Cardiac muscle cell (in vitro differentiated cells and primary cell): ENCODE measurements at places on chromosomes 13 and 19. TPM values are rescaled to one million over a fixed set of nuclear protein-coding genes. Genes with fewer than 3 reads are reported as not detected.

Gene IL4I1
- 0.63 TPM in 1 of 2 replicates, not detected in the other for total RNA-seq

Gene PDCD5
- total RNA-seq: 236 and 250 TPM in 2 replicates

Gene ZNF470
- total RNA-seq: 5.7 and 8.0 TPM in 2 replicates

DNA sequence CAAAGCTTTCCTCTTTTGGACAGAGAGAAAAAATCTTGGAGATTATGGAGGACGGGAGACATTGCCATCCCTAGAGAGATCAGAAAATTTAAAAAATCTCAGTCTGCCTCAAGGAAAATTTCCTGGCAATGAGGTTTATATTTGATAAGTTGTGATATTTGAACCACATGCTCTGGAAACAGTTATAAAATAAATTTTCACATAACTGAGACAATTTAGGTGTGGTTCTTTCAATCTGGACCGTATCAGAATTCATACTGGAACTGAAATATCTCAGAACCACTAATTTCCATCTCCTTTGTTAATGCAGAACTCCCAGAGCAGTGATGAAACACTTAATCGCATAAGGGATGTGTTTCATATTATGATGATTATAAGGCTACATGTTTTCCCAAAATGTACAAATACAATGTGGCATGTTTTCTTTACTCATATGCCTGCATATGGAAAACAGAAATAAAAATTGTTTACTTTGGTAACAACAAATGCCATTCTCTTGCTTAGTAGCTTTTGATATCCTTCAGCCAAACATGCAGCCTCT, 13.7 kb downstream of the UBE2L5 start:
- no peak for DNase-seq

DNA sequence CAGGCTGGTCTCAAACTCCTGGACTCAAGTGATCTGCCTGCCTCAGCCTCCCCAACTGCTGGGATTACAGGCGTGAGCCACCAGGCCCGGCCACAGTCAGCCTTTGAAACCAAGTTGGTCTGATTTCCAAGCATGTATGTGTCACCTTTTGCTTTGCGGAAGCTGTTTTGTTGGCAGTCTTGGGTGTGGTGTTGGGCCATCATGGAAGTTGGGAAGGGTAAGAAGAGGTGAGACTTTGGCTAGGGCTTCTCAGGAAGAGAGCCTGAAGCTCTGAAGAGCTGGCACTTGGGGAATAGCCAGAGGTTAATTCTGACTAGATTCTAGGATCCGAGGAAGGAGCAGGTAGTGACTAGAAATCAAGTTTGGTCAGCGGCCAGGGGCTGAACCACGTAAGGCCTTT, 2.8 kb downstream of the RSPH6A start:
- DNase-seq: no peak

- DNase-seq: no peak
Observed at GRCh38 chr13:98279473-98280175, 102.6 kb upstream of the RNF113B start.

GRCh38 chr13:107216046-107216755, 648.3 kb upstream of the ARGLU1 start:
- no peak for DNase-seq

GRCh38 chr13:43085545-43085944, 62.2 kb downstream of the DNAJC15 start:
- peak; percentile 65 for DNase-seq

- peak; percentile 7 for DNase-seq
Observed at GRCh38 chr19:29084266-29084665, 128.7 kb downstream of the UQCRFS1 start.

- no peak for DNase-seq
Observed at GRCh38 chr19:20325151-20325550, 158.1 kb downstream of the ZNF486 start.

DNA sequence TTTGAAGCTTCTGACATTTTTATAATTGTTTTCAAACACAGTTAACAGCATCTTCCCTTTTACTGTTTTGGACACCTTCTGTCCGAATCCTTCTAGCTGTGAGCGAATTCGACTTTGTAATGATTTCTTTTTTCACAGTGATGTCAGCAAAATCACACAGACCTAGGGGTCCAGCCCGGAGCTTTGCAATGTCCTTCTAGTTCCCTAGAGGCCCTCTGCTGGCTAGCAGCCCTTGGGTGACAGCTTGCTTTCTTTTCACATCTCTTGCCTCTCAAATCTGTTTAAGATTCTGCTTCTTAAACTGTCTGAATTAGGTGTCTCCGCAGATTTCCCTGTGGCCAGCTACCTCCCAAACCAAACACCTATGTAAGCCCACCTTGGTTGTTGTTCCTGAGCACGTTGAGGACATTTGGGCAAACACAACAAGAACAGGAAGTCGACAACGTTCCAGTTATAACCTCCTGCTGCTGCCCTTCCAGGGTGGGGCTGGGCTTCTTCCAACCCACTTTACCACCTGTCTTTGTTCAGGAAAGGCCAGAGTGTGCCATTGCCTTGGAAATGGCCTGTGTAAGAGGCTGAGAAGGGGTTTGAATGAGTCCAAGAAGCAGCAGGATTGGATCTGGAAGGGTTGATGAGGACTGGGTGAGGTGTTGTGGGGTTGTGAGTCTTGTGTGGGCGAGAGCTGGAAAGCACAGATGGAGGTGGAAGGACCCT, 123.1 kb downstream of the ATP8A2 start:
- DNase-seq: no peak

DNA sequence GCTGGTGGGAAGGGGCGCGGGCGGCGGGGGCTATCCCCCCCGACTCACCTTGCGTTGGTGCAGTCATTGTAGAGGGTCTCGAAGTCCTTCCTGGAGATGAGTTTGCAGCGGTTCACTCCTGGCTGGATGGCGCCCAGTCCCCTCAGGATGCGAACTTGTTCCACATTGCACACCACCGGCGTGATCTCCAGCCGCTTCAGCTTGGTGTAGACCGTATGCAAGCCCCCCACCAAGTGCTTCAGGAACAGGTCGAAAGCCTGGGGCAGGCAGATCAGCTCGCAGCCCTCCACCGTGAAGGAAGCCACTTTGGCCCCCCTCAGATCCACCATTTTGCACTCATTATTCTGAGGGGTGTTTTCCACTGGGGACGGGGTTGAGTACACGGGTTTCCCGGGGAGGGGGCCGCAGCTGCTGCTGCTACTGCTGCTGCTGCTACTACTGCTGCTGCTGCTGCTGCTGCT, 1.1 kb downstream of the DACH1 start:
- peak; percentile 10 for DNase-seq
